ENCODE measurements at places on chromosomes 1 and 21.

DNA sequence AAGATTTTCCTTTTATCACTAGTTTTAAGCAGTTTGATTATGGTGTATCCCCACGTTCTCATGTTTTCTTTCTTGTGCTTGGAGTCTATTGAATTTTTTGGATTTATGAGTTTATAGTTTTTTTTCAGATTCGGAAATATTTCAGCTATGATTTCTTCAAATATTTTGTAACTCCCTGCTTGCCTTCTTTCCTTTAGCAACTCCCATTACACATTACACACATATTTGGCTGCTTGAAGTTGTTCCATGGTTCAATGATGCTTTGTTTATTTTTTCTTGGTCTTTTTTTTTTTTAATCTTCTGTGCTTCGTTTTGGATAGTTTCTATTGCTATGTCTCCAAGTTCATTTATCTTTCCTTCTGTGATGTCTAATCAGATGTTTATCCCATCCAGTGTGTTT lies 48.5 kb upstream of the WARS2 start:
- no peak for DNase-seq

GRCh38 chr1:53942127-53942957 lies 3.2 kb downstream of the IFT25 start:
- DNase-seq, result no peak

GRCh38 chr1:113307771-113308445 lies 82.4 kb upstream of the MAGI3 start:
- DNase-seq, result no peak

- DNase-seq, result no peak
Observed at GRCh38 chr1:189336115-189337100, 1141.3 kb downstream of the BRINP3 start.

DNA sequence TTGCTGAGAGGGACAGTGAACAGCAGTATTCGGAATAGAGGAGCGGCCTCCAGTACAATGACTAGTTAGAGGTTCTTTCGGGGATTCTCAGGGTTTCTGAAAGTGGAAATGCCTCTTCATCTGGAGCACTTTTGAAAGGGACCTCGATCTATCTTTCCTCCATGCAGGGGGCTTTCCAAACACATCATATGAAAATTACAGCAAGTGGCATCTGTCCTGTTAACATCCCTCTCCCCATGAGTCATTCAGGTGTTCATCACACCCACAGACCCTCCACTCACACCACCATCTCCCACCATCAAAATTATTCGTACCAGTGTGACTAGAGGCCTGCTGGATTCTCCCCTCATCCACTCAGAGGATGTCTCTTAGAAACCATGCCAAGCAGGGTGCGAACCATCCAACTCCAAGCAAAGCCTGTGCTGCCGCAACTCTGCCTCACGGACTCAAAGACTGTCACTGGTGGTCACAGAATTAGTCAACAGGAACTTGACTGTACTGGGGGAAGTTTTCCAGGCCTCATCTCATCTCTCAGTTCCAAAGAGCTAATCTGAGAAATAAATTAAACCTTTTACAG lies 211.1 kb downstream of the MRPL39 start:
- no peak for DNase-seq

DNA sequence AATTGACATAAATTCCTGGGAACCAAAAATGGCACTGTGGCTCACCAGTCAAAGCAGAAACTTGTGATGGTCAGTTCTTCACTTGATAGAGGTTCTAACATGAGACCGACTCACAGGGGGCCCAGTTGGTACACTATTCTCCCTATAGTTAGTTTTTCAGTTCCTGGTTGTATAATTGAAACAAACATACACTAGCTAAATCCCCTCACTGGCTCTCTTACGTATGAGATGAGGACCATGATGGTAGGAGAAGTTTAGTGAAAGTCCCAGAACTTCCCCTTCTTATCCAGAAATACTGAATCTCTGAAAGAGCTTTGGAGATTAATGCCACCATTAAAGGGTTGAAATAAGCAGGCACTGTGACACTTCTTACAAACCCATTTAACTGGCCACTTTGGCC lies 2.8 kb upstream of the S100B start:
- no peak for DNase-seq

- DNase-seq, result peak; percentile 83
Observed at GRCh38 chr21:43318841-43319781, 107.8 kb downstream of the SIK1 start.

GRCh38 chr1:185823467-185823866 lies 89.3 kb downstream of the HMCN1 start:
- no peak for DNase-seq

GRCh38 chr1:214801191-214801590 lies 198.2 kb downstream of the CENPF start:
- no peak for DNase-seq

- peak; percentile 52 for DNase-seq
Observed at GRCh38 chr1:204258213-204259115, 44.7 kb upstream of the GOLT1A start.

DNA sequence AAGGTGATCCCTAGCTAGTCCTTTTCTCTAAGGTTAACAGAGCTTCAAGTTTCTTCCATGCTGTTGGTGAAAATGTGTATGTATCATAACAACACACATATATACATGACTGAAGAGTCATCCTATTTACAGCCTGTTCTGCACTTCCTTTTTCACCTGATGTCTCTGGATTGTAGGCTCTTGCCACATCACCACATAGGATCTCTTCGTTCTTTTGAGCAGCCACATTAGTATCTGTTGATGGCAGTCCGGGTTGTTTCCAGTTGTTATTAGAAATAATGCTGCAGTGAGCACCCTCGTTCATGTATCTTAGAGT lies 19.7 kb downstream of the MRPL37 start:
- DNase-seq, result no peak

- DNase-seq, result no peak
Observed at GRCh38 chr1:150793221-150793620, 14.8 kb downstream of the CTSK start.

GRCh38 chr21:16455526-16455925 lies 725.7 kb downstream of the USP25 start:
- no peak for DNase-seq

- no peak for DNase-seq
Observed at GRCh38 chr1:31905093-31905509, 33.1 kb downstream of the PTP4A2 start.

DNA sequence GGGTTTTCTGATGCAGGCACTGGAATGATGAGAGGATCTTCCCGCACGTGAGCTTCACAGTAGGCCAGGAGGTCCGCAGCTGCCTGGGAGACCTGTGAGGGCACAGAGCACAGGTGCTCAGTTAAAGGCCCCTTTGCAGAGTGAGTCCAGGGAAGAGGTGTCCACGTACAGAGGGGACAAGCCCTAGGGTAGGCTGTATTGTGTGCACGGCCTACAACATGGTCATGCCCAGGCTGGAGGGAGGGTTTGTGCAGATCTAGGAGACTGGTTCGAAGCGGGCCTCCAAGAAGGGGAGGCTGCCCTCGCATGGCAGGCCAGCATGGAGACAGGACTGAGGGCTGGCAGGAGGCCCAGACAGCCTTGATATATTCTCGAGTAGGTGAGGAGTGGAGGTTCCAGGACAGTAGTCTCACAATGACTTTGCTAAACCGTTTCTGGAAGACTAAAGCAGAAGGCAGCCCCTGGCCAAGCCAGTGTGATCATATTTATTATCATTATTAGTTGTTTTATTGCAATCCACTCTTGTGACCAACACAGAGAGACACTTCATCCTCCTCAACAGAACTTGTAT lies 48.0 kb upstream of the B3GALNT2 start:
- DNase-seq, result no peak

- DNase-seq, result no peak
Observed at GRCh38 chr1:200037501-200037900, 10.0 kb downstream of the NR5A2 start.

DNA sequence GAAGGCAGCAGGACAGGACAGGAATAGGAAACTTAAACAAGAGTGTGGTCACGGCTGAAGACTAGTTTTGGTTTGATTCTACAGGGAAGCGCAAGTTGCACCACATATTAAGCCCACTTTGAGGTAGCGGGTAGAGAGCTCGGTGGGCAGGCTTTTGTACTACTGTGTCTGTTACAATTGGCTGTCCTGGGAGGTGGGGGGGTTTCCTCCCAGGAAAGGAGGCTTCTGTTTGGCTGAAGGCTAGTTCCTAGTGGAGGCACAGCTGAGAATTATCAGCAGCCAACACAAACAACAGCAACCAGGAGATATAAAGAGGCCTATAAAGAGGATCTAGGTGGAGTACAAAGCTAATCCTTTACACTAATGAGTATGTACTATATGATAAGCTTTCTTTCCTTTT lies 62.7 kb downstream of the ZNF648 start:
- DNase-seq, result no peak

- DNase-seq, result no peak
Observed at GRCh38 chr1:51019811-51020210, 49.8 kb downstream of the CDKN2C start.

- no peak for DNase-seq
Observed at GRCh38 chr1:201222125-201222524, 31.5 kb downstream of the IGFN1 start.

- peak; percentile 25 for DNase-seq
Observed at GRCh38 chr1:100866041-100866900, 28.4 kb downstream of the EXTL2 start.

Measured in NCI-H2107 (cell line).